Posterior vena cava (tissue), 2 donors: ENCODE measurements at places on chromosomes 7 and 10. TPM values are rescaled to one million over a fixed set of nuclear protein-coding genes. Genes with fewer than 3 reads are reported as not detected.

DNA sequence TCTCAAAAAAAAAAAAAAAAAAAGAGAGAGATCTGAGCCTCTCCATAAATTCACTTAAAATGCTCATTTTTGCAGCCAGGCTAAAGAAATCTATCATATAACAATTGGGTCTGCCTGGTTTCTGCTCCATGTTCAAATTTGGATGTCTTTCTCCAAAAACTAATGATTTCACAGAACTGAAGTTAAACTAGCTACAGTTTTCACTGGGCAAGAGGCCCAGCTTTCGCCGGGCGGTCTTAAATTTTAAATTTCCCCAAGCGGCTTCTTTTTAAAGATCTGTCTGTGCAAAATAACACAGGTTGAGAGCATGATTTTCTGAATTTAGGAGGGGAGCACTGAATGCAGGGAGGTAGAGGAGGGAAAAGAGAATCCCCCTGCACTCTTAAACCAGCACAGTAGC lies 603.4 kb downstream of the KCNMA1 start:
- DNase-seq: no peak

GRCh38 chr7:94510582-94511496 lies 1.2 kb downstream of the CASD1 start:
- DNase-seq: peak; percentile 68

DNA sequence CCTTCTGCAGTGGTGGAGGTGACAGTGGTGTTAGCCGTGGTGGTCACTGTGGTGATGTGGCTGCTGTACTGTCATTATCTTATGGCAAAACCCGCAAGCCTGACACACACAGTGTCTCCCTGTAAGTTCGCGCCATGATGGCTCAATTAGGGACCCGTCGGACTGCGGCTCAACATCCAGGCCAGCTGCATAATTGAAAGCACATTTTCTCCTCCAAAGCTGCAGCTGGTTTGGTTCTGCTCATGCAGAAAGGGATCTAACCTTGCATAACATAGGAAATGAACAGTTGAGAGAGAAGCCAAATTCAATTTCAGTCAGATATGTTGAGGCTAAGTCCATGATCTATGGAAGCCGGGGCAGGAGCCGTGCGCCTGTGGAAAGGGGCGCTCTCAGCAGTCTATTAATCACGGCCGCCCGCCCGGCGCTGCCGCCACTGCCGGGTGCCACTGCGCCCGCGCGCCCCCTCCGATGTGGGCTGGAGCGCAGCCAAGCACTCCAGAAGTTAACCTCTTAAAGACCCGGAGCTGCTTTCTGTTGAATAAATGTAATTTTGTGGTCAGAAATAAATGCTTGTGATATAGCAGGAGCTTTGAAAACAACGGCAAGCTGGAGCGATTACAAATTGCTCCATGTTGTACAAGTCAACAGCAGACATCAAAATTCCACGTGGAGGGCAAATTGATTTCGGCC lies 227.7 kb downstream of the CUX1 start:
- peak; percentile 86 for DNase-seq

The LRRN3 gene
- 1.3 TPM for total RNA-seq

The ZNF438 gene
- 12.4 TPM for total RNA-seq

- no peak for DNase-seq
Measured at GRCh38 chr7:158911145-158911544, 54.8 kb downstream of the DYNC2I1 start.

DNA sequence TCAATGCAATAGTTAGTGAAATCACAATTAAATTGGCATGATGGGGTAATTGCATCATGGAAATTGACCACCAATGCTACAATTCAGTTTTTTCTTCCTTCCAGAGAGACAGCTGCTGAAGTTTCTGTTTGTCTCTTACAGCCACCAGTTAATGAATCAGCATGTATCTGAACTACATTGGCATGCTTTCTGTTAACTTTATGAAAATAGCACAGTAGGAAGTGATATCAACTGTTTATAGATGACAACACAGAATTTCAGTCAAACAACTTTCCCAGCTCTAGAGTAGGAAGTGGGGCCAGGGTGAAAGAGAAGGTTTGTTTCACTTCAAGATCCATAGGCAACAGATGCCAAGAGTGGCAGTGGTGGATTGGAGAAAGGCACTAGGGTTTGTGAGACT lies 339.6 kb upstream of the VWC2 start:
- no peak for DNase-seq

GRCh38 chr10:76974017-76974691 lies 663.5 kb downstream of the KCNMA1 start:
- DNase-seq: no peak

The DPCD gene
- total RNA-seq: 12.5 TPM

DNA sequence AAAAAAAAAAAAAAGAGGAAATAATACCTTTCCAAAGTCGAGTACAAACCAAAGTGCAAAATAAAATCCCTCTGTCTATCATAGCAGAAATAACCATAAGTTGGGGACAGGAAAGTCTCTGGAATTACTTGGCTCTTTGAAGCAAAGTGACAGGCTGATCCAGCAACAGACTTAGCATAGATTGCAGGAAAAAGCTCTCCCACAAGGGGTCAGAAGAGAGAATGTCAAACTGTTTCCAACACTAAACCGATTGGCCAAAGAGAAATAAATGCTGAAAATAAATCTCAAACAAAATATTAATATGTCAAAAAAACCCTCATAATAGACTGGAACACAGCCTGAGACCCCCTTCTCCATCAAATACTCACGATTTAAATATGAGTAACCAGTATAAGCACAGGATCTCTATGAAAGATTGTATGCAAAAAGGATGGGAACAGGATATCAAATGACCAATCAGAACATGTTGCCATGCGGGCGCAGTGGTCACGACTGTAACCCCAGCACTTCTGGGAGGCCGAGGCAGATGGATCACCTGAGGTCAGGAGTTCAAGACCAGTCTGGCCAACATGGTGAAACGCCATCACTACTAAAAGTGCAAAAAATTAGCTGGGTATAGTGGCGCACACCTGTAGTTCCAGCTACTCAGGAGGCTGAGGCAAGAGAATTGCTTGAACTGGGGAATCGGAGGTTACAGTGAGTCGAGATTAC lies 1000.7 kb upstream of the LRRN3 start:
- DNase-seq: peak; percentile 76

- no peak for DNase-seq
Measured at GRCh38 chr7:137506031-137506430, 162.5 kb upstream of the PTN start.

The MKI67 gene
- total RNA-seq: 0.62 TPM

GRCh38 chr7:136074843-136075242 lies 97.7 kb upstream of the MTPN start:
- no peak for DNase-seq

The NIPSNAP2 gene
- 59.1 TPM for total RNA-seq

- peak; percentile 82 for DNase-seq
Measured at GRCh38 chr10:27241010-27241651, 534 bp upstream of the ACBD5 start.

- no peak for DNase-seq
Measured at GRCh38 chr10:51031950-51032349, 42.3 kb upstream of the PRKG1 start.

DNA sequence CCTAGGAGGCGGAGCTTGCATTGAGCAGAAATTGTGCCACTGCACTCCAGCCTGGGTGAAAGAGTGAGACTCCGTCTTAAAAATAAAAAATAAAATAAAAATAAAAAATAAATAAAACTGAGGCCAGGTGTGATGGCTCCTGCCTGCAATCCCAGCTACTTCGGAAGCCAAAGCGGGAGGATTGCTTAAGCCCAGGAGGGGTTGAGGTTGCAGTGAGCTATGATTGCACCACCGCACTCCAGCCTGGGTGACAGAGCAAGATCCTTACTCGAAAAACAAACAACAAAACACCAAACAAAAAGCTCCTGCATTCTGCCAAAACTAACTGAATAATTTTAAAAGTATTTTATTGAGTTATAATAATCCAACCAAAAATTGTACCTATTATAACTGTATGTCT lies 36.2 kb downstream of the AGAP4 start:
- DNase-seq: no peak

DNA sequence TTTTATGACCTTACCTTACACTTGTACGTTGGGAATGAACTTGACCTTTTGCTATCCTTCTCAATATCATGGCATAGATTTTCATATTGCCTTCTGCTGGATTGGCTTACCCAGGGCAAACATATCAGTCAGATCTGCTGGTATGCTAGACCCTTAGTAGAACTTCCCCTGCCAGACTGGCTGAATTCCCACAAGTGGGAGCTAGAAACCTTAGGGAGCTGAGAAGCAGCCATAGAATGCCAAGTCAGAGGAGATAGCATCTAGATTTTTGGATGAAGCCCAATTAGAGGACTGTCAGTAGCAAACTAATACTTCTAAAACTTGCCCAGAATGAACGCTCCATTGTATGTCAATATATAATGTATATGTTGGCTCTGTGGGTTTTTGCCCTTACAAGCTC lies 385.0 kb downstream of the NXPH1 start:
- DNase-seq: no peak
